ENCODE measurements at places on chromosomes 4 and X.

GRCh38 chr4:78513411-78513975, 38.1 kb upstream of the ANXA3 start:
- DNase-seq, result no peak

DNA sequence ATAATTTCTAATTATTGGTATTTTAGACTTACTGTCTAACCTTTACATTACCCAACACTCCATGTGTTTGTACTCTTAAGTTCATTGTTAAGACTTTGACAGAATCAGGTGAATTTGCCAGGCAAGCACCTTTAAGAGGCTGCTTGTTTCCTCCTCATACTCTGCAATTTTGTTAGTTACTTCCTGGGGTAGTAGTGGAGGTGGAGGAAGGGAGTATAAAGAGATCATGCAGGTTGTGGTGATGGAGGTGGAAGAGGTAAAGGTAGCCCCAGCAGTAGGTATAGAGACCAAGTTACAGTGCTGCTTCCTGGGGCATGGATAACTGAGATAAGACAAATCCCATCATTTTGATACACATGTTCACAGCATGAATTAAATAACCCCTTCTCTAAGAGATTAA, 6.7 kb downstream of the WDR44 start:
- DNase-seq, result no peak

DNA sequence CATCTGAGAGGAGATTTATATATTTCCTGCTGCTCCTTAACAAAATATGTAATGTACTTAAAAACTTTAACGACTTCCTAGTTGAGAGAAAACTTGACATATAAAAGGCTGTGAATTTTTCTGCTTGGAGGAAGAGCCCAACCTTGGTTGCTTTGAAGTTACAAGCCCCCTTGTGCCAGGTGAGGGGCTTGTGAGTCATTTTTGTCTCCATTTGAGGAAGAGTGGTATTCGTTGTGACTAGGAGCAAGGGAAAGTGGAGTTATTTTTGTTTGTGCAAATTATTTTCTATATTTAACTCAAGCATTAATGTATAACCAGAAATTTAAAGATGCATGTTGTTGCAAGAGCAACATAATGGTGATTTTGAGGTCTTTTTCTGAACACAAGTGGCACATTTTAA, 99.0 kb upstream of the DDX3X start:
- DNase-seq, result no peak

GRCh38 chr4:183586824-183587223, 72.2 kb downstream of the RWDD4 start:
- no peak for DNase-seq

DNA sequence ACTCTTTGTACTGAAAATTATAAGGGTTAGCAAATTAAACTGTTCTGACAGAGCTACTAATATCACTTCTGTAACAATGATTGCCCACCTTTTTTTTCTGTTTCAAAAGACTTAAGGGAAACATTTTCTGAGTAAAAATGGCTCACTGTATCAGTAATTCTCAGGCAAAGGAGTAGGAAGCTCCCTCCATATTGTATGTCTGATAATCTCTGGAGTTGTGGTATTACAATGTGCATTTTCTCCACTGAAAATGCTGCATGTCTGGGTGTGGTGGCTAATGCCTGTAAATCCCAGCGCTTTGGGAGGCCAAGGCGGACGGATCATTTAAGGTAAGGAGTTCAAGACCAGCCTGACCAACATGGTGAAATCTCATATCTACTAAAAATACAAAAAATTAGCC, 4.4 kb upstream of the STAP1 start:
- DNase-seq, result no peak

DNA sequence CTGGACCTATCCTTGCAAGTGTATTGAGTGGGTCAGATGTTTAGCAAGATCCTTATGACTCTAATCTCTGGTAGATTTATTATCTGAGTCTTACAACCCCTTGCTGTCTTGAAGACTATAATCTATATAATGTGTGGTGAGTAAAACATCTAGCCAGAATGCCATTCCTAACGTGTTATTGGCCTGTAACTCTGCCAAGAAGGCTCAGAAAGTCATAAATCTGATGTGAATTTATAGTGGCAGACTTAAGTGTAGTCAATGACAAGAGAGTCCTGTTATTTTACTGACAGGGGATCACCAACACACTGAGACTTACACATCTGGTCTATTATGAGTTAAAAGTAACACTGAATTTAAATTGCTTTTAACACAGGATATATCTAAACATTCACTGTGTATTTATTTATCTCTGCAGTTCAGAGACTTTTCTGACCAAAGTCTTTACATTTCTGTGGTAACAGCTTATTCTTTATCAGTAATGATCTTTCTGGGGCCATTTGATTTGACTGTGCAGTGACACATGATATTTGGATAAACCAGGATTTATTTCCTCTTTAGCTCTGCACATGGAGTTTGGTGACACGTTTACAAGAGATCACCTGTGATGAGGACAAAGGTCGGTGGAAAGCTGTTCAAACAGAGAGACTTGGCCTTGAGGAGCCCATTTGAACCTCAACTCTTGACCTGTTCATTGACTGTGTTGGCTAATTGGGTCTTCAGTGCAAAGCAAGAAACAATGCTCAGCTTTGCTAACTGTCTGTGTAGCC, 415.8 kb downstream of the STIM2 start:
- no peak for DNase-seq

GRCh38 chrX:20212486-20213089, 54.1 kb downstream of the RPS6KA3 start:
- DNase-seq, result no peak

- no peak for DNase-seq
Observed at GRCh38 chr4:108080747-108081146, 88.0 kb downstream of the LEF1 start.

- no peak for DNase-seq
Observed at GRCh38 chrX:46812445-46812844, 24.4 kb upstream of the RP2 start.

DNA sequence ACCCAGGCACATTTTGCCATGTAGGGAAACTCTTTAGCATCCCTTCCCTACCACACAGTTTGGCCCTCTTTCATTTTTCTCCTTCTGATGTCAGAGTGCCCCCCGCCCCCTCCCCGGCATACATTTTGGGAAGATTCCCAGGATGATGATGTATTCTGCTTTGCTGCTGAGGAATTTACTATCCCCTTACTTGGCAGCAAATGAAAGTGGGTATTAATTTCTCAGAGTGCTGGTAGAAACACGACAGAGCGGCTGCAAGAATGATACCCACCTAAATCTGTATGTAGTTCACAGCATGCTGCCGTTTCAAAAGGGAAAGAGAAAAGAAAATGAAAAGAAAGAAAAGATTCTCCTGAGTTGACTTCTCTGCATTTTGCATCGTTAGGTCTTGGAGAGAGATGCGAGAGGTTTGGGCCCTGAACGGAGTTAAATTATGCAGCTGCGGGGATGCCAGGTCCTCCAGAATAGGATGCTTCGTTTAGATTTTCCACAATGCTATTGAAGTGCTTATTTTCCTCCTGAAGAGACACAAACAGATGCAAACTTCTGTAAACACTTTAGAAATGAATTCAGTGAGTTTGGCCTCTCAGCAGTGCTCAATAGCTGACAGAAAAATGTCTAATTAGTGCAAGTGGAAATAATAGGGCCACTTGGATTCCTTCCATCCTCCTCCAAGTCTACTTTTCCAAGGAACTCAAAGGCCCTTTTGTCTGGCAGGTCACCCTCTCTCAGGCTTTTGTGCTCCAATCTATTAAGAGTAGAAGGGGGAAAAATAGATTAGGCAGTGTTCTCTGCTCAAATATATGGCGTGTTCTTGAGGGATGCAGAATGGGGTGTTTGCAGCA, 106.2 kb downstream of the ALPK1 start:
- no peak for DNase-seq

GRCh38 chr4:24639714-24640113, 55.4 kb upstream of the DHX15 start:
- no peak for DNase-seq

- peak; percentile 29 for DNase-seq
Observed at GRCh38 chr4:54440394-54441136, 211.5 kb downstream of the PDGFRA start.

- no peak for DNase-seq
Observed at GRCh38 chr4:185246453-185246852, 37.1 kb downstream of the SNX25 start.

- no peak for DNase-seq
Observed at GRCh38 chrX:121036137-121036536, 11.3 kb upstream of the GLUD2 start.

- no peak for DNase-seq
Observed at GRCh38 chr4:21420166-21420565, 528.4 kb downstream of the KCNIP4 start.
